ENCODE measurements at places on chromosomes 3 and 15. TPM values are rescaled to one million over a fixed set of nuclear protein-coding genes. Genes with fewer than 3 reads are reported as not detected.
A peak's percentile ranks its signal among the peaks of the same experiment; 100 is the strongest.

GRCh38 chr3:57756528-57757401, 656 bp downstream of the SLMAP start:
- H3K36me3 ChIP-seq = peaks cover 28% of the 10 kb centered on the region
- H3K27me3 ChIP-seq = no peaks in the 10 kb centered on the region
- peak; percentile 56 for DNase-seq

DNA sequence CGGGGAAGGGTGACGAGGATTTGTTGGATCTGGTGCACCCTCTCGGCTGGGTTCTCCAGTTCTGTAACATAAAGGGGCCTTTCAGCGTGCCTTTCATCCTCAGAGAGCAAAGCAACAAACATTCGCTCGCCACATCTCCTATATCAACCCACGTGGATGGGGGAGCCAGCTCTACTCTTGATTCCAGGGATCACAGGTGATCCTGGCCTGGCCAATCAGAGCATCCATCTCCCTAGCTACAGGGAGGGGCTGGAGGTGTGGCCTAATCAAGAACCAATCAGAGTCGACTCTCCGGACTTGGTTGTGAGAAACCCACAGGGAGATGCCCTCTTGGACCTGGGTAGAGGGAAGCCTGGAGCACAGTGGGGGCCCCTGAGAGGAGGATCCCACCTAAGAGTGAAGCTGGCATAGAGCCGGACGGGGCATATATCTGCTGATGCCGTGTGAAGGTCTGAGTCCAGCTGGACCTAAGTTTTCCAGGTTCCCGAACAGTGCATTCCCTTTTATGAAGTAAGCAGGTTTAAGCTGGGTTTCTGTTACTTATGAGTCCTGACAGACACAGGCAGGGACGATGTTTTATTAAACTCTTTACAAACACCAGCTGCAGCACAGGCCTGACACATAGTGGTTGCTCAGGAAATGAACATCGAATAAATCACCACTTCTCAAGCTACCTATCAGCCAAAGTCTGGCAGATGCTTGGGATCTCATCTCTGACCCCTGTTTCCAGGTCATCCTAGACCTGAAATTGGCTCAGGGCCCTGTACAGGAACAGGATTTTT, 50.7 kb upstream of the RAD18 start:
- H3K27me3 ChIP-seq = no peaks in the 10 kb centered on the region
- peaks cover 5% of the 10 kb centered on the region for H3K4me1 ChIP-seq
- DNase-seq = no peak
- H3K36me3 ChIP-seq = peaks cover 2% of the 10 kb centered on the region
- no peak overlapping the region for H3K4me3 ChIP-seq

DNA sequence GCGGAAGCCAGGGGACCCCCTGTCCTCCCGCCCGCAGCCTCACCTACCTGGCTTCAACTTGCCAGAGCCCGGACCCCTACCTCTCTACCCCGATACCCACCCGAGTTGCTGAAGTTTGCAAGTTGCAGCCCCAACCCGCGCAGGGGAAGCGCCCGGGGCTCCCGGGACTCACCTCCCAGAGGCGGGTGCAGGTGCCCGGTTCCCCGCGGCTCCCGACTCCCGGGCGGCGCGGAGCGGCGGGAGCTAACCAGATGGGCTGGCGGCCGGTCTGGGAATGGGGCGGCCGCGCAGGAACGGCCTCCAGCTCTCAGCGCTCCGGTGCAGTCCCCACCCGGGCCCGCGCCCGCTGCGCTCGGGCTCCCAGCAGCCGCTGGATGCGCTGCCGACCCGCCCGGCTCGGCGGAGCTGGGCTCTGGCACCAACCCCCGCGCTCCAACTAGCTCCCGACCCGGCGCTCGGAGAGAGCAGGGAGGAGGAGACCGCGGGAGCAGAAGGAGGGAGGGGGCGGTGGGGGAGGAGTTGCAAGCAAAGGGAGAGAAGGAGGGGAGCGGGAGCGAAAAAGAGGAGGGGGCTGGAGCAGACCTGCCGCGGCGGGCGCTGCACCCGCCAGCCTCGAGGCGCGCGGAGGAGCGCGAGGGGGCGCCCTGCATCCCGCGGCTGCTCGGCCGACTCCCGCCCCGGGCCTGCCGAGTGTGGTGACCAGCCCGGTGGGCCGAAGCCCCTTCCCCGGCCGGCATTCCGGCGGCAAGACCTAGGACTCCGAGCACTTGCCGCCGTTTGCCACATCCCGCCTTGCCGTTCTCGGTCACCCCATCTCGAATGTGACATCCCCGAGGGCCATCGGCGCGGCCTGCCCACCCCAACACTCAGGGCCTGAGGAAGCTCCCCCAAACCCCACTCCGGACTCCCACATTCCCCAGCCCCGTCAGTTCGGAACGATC, at the start of gene SEMA5B:
TSS of gene SEMA5B (minus strand) at position 472 of the 941 bp plus-strand sequence. CDS start 66,500 bp downstream, outside the sequence.
- peak within 1 kb of the TSS; percentile 68 for H3K4me3 ChIP-seq
- H3K36me3 ChIP-seq = no peaks in the 10 kb centered on the region
- H3K4me1 ChIP-seq = peaks cover 5% of the 10 kb centered on the region
- no peak within 1 kb of the TSS for H3K27ac ChIP-seq
- peaks cover 47% of the 10 kb centered on the region for H3K27me3 ChIP-seq
- peak; percentile 33 for DNase-seq

DNA sequence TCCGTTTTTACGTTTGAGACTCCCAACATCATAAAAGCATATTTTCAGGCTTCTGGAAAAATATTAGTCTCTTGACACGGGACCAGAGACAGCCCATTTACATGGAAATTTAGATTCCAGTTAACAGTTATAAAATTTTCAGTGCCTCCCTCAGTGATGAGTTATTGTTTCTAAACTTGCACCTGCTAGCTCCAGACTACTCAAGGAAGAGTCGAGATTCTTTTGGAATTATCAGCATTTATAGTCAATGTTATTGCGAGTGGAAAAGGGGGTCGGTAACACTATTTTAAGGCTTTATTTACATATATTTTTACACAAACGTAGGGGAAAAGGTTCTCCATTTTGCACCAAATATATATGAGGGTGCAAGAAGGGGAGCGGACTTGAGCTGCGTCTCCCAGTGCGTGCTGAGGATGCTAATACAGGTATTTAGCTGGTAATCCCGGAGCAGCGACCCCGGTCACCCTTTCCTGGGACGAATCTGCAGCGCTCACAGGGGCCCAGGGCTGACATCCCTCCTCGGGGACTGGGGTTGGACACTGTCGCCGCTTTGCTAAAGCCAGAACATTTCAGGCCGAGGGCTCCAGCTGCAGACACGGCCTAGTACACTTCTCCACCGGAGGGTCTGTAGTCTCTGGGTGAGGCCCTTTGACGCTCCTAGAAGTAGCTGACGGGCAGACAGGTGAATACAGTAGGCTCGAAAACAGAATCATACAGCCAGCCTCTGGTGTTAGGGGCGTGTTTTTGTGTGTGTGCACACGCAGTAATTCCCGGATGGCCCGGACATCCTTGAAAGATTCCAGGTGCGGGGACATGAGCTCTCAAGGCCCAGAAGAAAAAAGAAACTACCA, 729 bp upstream of the ZBTB11 start:
- H3K27ac ChIP-seq = peak overlapping the region; percentile 94
- no peak for DNase-seq
- peaks cover 55% of the 10 kb centered on the region for H3K36me3 ChIP-seq
- peaks cover 45% of the 10 kb centered on the region for H3K4me1 ChIP-seq
- peak overlapping the region; percentile 90 for H3K4me3 ChIP-seq

GRCh38 chr3:64341296-64341695, 116.0 kb upstream of the PRICKLE2 start:
- H3K36me3 ChIP-seq = no peaks in the 10 kb centered on the region
- DNase-seq = no peak
- H3K4me3 ChIP-seq = no peak overlapping the region
- H3K27ac ChIP-seq = no peak overlapping the region
- H3K27me3 ChIP-seq = peaks cover 21% of the 10 kb centered on the region
- no peaks in the 10 kb centered on the region for H3K4me1 ChIP-seq

DNA sequence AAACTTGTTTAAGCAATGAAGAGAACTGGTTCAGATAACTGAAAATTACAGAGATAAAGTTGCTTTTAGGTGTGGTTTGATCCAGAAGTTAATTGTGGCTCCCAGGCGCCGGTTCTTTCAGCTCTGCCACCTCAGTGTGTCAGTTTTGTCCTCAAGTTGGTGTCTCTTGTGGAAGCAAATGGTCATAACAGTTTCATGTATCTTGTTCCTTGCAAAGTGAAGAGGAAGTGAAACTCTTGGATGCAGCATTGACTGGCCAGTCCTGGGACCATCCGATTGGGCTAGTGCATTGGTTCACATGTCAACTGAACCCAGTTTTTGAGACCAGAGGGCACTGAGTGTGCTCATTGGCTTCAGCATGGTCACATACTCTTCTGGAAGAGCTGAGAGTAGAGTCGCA, 181.4 kb upstream of the GRM7 start:
- no peaks in the 10 kb centered on the region for H3K4me1 ChIP-seq
- H3K4me3 ChIP-seq = no peak overlapping the region
- no peak for DNase-seq
- no peaks in the 10 kb centered on the region for H3K27me3 ChIP-seq
- H3K36me3 ChIP-seq = no peaks in the 10 kb centered on the region

- no peak overlapping the region for H3K27ac ChIP-seq
- DNase-seq = no peak
- H3K4me1 ChIP-seq = peaks cover 43% of the 10 kb centered on the region
- H3K4me3 ChIP-seq = no peak overlapping the region
- no peaks in the 10 kb centered on the region for H3K27me3 ChIP-seq
Observed at GRCh38 chr3:38000965-38001455, 10.4 kb downstream of the VILL start.

- no peak for DNase-seq
- no peak overlapping the region for H3K4me3 ChIP-seq
- H3K27ac ChIP-seq = no peak overlapping the region
- peaks cover 1% of the 10 kb centered on the region for H3K36me3 ChIP-seq
- H3K4me1 ChIP-seq = peaks cover 6% of the 10 kb centered on the region
Observed at GRCh38 chr3:142602619-142603385, 6.6 kb downstream of the PLS1 start.

DNA sequence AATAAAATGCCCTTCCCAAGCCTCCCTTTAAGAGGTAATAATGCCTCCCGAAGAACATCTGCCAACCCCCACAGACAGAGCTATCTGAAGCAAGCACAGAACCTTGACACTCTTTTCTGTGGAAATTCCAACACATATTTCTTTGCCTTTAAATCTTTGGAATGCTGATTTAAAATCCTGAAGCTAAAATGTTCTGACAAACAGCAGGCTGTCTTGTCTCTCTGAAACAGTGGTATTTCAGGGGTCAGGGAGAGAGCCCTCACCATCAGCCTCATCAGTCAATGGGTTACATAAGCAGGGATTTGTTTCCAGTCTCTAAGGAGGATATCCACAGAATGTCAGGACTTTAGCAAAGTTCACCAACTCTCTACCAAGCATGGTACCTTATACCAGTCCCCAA, 27.8 kb upstream of the ARHGEF3 start:
- no peak for DNase-seq
- H3K4me1 ChIP-seq = peaks cover 29% of the 10 kb centered on the region
- H3K36me3 ChIP-seq = peaks cover 2% of the 10 kb centered on the region
- H3K4me3 ChIP-seq = no peak overlapping the region
- no peaks in the 10 kb centered on the region for H3K27me3 ChIP-seq

GRCh38 chr3:187403768-187404288, 35.6 kb downstream of the RTP4 start:
- no peak for DNase-seq
- no peaks in the 10 kb centered on the region for H3K36me3 ChIP-seq
- H3K27me3 ChIP-seq = peaks cover 34% of the 10 kb centered on the region

DNA sequence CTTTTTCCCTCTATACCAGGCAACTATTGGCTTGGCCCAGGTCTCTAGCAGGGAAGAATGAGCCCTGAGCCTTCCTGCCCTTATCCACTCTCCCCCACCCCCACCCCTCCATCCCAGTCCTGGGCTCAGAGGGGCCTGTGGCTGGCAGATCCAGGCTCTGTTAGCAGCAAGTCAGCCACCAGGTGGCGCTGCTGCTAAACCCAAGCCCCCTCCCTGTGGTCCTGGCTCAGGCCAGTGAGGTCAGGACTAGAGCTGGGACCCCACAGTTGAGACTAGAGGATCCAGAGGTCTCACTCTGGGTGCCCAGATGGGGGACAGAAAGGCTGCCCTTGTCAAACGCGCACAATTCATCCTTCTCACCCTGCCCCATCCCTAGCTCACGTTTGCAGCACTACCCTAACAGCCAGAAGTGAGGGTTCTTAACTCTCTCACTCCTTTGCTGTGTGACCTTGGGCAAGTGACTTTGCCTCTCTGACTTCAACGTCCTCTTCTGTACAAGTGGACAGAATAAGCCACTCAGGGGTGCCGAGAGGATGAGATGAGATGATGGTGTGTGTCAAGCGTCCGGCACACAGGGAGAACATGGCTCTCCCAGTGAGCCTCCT, 46.8 kb upstream of the SLC6A1 start:
- peaks cover 20% of the 10 kb centered on the region for H3K27me3 ChIP-seq
- no peaks in the 10 kb centered on the region for H3K4me1 ChIP-seq
- H3K27ac ChIP-seq = no peak overlapping the region
- H3K36me3 ChIP-seq = no peaks in the 10 kb centered on the region

- H3K27ac ChIP-seq = no peak overlapping the region
- no peak for DNase-seq
- H3K36me3 ChIP-seq = peaks cover 2% of the 10 kb centered on the region
- H3K4me1 ChIP-seq = peaks cover 43% of the 10 kb centered on the region
- no peaks in the 10 kb centered on the region for H3K27me3 ChIP-seq
- H3K4me3 ChIP-seq = no peak overlapping the region
Observed at GRCh38 chr15:88907111-88907510, 6.1 kb downstream of the MFGE8 start.

DNA sequence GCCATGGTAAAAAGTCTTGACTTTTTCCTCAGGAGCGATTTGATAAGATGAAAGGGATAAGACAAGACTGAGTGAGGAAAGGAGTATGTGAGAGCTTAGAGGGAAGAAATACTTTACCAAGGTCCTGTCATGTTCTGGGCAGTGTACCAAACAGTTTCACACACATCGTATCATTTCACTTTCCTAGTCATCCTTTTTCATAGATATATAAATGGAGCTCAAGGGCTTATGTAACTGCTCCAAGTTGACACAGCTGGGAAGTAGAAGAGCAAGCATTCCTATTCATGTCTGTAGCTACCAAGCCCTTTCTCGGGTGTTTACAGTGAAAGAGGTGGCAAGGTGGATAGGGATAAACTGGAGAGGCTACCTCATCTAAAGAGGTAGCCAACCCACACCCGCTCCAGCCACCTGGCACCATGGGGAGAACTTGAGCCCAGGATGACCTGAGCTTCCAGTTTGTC, 57.4 kb downstream of the MRPS25 start:
- peaks cover 26% of the 10 kb centered on the region for H3K36me3 ChIP-seq
- H3K27me3 ChIP-seq = no peaks in the 10 kb centered on the region
- H3K4me1 ChIP-seq = peaks cover 4% of the 10 kb centered on the region
- H3K27ac ChIP-seq = no peak overlapping the region

- H3K27me3 ChIP-seq = no peaks in the 10 kb centered on the region
- H3K36me3 ChIP-seq = peaks cover 9% of the 10 kb centered on the region
- DNase-seq = no peak
- no peak overlapping the region for H3K4me3 ChIP-seq
- H3K27ac ChIP-seq = no peak overlapping the region
Observed at GRCh38 chr15:64182859-64183370, 20.1 kb upstream of the PPIB start.

- H3K27me3 ChIP-seq = no peaks in the 10 kb centered on the region
- H3K36me3 ChIP-seq = no peaks in the 10 kb centered on the region
- H3K27ac ChIP-seq = no peak overlapping the region
- peaks cover 2% of the 10 kb centered on the region for H3K4me1 ChIP-seq
- no peak overlapping the region for H3K4me3 ChIP-seq
Observed at GRCh38 chr3:35673017-35673416, 33.7 kb downstream of the ARPP21 start.

- H3K27ac ChIP-seq = no peak overlapping the region
- peaks cover 6% of the 10 kb centered on the region for H3K27me3 ChIP-seq
- H3K4me1 ChIP-seq = peaks cover 14% of the 10 kb centered on the region
- DNase-seq = peak; percentile 43
- H3K4me3 ChIP-seq = no peak overlapping the region
Observed at GRCh38 chr15:45199136-45199810, 11.5 kb upstream of the SHF start.

The CHRM5 gene
- total RNA-seq = not detected

The SCN5A gene
- 0.39 TPM for total RNA-seq

The PPP1R14D gene
- total RNA-seq = not detected

The ZMYND10 gene
- total RNA-seq = 0.39 TPM

The CLDN16 gene
- total RNA-seq = not detected

The RPUSD3 gene
- total RNA-seq = 69.2 TPM

The NOP10 gene
- 303 TPM for total RNA-seq

The ARID3B gene
- 23.4 TPM for total RNA-seq
